ENCODE measurements at places on chromosomes 3 and 15.

GRCh38 chr15:67042551-67043142 is 22.8 kb upstream of the SMAD3 start:
- DNase-seq: no peak

DNA sequence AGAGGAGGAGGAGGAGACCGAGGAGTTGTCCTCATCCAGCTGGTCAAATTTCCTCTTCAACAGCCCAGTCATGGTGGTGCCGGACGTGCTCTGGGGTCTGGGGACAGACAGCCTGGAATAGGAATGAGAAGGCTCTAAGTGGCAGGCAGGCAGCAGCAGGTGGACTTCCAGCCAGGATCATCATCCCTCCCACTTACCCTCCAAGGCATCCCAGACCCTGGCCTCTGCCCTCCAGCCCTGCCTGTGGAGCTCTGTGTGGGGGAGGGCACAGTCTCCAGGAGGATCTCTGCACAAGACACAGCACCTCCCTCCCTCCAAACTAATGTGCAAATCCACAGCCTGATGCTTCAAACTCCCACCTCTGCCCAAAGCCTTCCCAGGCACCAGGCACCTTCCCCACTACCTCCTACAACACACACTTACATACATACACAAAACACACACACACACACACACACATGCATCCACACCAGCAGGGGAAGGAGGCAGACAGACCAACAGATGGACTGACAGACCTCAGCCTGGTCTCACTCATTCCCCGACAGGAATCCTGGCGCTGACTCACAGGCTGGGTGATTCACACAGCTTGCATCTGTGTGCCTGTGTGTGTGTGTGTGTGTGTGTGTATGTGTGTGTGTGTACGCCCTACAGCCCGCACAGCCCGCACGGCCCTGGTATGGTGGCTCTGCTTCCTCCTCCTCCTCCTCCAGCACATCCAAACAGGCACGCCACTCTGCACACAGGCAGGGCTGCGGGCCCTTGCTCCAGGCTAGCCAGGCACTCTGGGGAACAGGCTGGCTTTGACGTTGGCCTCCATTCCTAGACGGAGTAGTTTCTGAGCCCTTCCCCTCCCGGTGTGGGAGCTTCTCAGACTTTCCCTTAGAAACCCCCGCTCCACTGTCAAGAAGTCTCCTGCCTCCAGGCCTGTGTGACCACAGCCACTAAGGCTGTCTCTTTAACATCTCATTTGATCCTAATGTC is 6.5 kb downstream of the CSRNP1 start:
- DNase-seq: no peak

GRCh38 chr15:88986949-88987590 is 73.9 kb upstream of the MFGE8 start:
- no peak for DNase-seq

GRCh38 chr3:48436855-48437254 is 3.1 kb downstream of the CCDC51 start:
- DNase-seq: no peak

- no peak for DNase-seq
Measured at GRCh38 chr3:105953831-105954230, 85.0 kb upstream of the CBLB start.

DNA sequence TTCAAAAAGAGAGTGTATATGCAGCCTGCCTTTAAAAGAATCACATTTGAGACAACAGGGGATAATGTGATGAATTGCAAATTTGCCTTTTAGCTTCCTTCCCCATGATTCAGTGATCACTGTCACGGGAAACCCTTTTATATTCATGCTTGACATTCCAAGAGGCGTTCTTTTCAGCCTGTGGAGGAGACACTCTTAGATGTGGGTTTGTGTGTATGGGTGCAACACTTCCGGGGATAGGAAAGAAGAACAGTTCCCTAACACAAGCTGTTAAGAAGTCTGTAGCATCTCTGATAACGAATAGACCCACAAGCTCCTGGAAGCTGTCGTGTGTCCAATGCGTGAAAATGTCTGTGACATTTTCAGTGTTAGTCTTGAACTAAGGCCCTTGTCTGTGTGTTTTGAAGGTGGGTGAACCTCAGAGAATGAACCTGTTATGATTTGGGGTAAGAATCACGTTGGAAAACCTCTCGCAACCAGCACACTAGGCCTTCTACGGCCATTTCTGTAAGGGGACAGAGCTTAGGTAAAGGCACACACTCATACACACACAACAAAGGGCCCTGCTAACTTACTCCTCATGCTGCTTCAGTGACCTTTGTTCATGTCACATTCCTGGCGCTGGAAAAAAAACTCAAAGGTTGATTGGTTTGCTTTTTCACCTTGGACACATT is 229.2 kb upstream of the ST8SIA2 start:
- no peak for DNase-seq

GRCh38 chr15:95948411-95948810 is 382.1 kb upstream of the NR2F2 start:
- no peak for DNase-seq

GRCh38 chr3:181718987-181719911 is 7.5 kb downstream of the SOX2 start:
- DNase-seq: no peak

GRCh38 chr3:48599077-48599501 is 4.0 kb upstream of the COL7A1 start:
- no peak for DNase-seq

DNA sequence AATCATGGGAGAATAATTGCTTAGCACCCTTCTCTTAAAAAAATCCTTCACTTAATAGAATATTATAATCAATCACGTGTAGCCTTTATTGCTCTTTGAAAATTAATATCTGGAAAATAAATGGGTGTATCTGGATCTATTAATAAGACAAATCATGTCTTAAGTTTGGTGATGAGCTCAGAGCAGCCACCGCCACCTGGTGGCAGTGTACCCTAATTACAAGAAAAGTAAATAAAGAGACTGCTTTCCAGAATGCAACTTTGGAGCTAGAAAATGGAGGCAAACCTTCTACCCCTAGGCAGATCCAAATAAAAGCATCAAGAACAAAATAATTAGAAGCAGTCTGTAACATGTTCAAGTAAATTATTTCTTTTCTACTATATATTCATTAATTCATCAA is 43.5 kb downstream of the EPHB1 start:
- DNase-seq: no peak

DNA sequence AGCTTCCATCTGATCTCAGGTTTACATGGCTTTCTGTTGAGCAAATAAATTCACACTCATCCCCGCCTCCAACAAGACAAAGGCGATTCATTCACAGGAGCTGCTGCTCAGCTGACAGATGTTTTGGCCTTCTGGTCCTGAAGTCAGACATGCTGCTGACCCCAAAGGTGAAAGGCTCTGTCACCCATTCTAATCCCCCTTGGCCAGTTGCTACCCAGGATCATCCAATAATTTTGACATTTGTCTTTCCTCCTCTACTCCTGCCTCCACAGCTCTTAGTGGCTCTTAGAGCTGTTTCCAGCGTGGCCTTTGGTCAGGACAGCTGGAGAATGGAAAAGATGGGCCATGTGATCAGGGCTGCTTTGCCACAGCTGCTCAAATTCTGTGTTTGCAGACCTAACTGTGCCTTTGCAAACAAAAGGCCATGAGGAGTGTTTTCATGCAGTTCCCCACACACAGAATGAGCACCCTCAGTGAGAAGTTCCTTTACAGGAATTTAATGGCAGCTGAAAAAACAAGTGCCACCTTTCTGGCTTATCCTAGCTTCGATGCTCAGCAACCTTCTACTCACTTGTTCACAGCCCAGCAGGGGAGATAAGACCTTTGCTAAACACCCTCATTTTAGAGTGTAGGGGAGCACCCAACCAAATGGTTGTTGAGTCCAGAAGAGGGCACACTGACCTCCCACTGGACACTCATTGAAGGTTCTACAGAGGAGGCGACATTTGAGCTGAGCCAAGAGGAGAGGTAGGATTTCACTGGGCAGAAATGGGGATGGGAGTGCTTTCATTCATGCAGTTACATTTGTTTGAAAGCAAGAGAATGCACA is 39.0 kb downstream of the CYP19A1 start:
- DNase-seq: no peak

DNA sequence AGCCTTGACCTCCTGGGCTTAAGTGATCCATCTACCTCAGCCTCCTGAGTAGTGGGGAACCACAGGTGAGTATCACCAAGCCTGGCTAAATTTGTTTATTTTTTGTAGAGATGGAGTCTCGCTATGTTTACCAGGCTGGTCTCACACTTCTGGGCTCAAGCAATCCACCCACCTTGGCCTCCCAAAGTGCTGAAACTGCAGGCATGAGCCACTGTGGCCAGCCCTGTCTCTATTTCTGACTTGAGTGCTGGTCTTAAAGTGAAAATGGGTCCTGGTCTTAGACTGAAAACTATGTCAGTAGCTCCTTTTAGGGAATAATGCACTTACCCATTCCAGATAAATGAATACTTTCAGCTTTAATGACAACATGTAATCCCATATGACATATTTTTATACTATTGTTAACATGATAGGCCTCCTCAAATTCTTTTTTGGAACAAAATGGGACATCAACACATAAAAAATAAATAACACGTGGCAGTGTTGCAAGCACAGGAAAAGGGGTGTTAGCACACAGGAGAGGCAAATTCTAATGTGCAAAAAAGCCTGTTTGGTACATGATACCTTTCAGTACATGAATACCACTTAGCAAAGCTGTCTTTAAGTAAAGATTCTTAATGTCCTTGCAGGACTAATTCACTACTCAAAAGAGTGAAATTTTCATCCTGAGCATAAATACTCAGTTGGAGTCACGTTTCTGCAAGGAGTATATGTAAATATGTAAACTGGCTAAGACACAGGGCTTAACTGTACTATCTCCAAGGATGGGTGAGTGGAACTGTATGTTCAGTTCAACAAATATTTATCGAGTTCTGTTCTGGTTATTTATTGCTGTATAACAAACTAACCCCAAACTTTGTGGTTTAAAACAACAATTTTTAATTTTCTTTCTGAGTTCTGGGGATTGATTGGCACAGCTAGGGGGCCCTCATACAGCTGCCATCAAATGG is 194.7 kb downstream of the NR1D2 start:
- no peak for DNase-seq

- no peak for DNase-seq
Measured at GRCh38 chr3:39920271-39920670, 110.9 kb downstream of the MYRIP start.

DNA sequence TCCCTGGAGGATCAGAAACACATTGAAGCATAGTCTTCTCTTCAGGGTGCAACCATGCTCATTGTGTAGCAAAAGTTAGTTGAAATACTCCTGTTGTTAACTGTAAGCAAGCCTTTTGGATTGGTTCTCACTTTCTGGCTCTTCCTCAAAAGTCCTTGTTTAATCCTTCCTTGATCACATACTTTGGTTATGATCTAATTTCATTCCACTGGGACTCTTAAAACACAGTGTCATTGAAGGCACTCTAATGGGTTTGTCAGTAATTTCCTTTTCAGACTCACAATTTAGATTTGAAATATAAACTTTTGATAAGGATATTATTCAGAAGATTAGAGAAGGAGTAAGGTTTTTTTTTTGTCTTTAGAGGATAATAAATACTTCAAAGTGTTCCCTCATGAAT is 451.7 kb upstream of the SGO1 start:
- no peak for DNase-seq

DNA sequence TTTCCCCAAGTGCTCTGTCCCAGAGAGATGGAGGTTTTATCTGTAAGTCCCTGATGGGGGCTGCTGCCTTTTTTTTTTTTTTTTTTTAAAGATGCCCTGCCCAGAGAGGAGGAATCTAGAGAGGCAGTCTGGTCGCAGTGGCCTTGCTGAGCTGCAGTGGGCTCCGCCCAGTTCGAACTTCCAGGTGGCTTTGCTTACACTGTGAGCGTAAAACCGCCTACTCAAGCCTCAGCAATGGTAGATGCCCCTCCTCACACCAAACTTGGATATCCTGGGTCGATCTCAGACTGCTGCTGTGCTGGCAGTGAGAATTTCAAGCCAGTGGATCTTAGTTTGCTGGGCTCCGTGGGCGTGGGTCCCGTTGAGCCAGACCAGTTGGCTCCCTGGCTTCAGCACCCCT is 51.6 kb downstream of the SLC2A2 start:
- DNase-seq: no peak

DNA sequence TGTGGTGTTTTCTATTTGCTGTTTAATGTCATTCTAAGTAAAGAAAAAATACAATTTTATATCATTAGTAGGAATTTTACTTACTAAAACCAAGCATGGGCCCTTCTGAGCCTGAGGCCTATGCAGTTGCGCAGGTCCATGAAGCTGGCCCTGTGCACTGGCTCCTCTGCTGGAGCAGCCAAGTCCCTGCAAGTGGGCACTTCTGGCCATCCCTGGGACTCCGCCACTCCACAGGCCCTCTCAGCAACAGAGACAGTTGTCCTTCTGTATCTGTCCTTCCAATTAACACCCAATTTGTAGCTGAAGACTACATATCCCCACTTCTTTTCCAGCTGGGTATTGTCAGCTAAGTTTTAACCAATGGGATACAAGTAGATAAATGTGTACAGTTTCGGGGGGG is 49.9 kb upstream of the RYK start:
- no peak for DNase-seq

GRCh38 chr15:23645371-23646164 is 2.1 kb downstream of the MAGEL2 start:
- DNase-seq: no peak

GRCh38 chr3:126419886-126420786 is 25.4 kb downstream of the CFAP100 start:
- no peak for DNase-seq

DNA sequence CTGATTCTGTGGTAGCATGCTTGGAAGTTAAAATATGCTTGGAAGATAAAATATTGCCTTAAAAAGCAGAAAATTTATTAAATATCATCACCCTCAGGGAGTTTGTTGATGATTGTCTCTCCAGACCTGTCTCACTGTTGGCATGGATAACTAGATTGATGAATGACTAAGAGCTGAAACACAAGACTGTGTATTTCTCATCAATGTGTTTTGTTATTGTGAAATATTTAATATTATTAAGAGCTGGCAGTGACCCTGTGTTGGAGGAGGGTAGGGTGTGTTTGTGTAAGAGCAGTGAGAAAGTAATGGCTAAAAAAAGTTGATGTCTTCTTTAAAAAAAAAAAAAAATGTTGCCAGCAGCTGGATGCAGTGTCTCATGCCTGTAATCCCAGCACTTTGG is 82.2 kb downstream of the ITPR1 start:
- DNase-seq: no peak

DNA sequence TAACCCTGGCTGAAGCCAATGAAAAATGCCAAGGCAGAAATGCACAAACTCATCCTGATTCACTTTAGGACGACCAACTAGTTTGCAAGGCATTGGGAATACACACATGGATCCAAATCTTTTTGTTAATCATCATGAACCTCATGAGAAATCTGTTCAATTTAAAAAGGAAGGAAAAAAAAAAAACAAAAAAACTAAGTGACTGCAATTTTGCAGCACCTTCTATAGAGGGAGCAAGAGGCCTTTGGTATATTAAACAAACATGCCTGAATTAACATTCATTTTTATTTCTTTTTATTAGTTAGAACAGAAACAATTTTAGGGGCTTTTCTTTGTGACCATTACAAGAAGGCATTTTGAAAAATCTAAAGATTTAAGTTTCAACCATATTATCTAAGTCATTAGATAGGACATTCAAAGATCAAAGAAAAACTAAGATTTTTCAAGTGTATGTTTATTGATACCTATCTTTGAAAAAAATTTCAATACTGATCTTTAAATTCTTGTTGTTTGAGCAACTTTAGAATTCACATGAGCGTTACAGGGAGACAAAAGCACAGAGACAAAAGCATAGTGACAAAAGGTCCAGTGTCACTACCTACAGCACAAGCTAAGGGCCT is 182.4 kb downstream of the CBLB start:
- DNase-seq: no peak

- no peak for DNase-seq
Measured at GRCh38 chr3:16307832-16308531, 43.0 kb downstream of the OXNAD1 start.

All from stimulated activated CD8-positive, alpha-beta memory T cell treated with anti-CD3 and anti-CD28 coated beads, Interleukin-7, amount 100 ng/mL, for 1 hour (primary cell).